ENCODE measurements at places on chromosomes 5 and 9.

GRCh38 chr5:113742176-113742575 is 228.7 kb downstream of the YTHDC2 start:
- no peak for DNase-seq

DNA sequence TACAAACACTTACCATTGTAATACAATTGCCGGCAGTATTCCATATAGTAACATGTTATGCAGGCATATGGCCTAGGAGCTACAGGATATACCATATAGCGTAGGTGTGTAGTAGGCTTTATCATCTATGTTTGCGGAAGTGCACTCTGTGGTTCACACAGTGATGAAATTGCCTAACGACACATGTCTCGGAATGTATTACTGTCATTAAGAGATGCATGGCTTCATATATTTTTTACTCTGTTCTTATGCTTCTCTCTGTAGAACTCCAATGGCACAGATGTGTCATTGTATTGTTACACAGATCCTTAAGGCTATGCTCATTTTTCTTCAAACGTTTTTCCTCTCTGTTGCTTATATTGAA is 19.2 kb upstream of the ANKRD18A start:
- DNase-seq, result no peak

GRCh38 chr5:173925449-173926071 is 37.4 kb downstream of the CPEB4 start:
- DNase-seq, result peak; percentile 21

GRCh38 chr9:84513979-84514378 is 155.6 kb upstream of the NTRK2 start:
- DNase-seq, result no peak

DNA sequence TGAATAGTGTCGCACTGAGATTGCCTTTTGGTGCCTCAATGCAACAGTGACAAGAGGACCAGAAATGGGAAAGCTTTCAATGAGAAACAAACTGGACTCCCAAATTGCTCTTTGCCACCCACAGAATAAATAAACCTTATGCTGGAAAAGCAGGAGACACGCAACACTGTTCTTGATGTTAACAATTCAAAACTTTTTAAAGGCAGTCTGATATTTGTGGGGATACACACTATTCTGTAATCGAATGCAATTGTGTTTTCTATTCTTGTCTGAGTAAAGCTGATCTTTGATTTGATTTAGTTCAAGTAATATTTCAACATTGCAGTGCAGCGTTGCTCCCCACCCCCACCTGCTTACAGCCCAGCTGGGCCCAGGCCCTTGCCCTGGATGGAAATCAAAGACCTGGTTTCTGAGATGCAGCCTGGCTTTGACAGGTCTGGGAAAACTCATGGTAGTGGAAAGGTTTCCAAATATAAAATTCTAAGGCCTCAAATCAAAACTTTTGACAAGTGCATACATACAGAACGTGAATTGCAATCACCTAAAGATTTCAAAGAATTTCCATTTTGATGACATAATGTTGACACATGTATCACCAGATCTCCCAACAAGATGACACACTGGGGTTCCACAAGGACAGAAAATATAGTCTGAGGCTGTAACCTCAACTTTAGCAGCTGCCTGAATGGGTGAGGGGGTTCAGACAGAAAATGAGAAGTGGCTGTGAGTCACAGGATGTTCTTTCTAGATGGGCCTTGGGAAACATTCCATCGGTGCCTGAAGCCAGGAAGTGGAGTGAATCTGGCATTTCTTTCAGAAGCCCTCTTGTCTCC is 55.1 kb downstream of the ABCA1 start:
- DNase-seq, result no peak

DNA sequence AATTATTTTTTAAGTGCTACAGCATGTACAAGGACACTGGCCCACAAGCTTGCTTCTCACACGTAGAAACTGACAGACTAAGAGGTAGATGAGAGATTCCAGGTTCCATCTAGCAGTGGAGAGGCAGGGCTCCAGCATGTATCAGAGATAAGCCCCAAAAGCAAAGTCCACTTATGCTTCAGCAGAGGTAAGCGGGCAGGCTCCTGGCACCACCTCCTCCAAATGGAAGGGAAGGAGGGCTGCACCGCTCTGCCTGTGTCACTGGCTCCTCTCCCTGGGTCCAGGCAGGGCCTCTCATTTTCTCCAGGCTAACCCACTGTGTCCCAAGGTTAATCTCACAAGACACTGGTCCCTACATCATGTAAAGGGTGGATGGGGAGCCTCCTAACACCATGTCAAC is 15.9 kb downstream of the GRHPR start:
- no peak for DNase-seq

GRCh38 chr5:108503986-108504385 is 122.1 kb upstream of the FBXL17 start:
- DNase-seq, result no peak

DNA sequence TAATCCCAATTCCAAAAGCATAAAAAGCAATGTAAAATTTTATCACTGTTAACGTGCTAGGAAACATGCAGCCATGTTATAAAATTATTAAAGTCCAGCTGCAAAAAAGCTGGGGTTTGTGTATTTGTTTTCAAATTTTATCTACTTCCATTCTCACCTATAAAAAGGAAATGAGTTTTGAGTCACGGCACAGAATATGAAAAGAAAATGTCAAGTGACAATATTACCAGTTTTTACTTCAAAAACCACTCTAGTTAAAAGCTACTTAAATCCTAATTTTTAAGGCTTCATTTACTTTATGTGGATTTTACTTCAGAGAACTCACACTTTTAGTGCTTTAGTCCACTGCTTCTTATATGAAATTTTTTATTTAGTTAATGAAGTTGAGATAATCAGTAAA is 72.7 kb upstream of the IFNE start:
- no peak for DNase-seq

DNA sequence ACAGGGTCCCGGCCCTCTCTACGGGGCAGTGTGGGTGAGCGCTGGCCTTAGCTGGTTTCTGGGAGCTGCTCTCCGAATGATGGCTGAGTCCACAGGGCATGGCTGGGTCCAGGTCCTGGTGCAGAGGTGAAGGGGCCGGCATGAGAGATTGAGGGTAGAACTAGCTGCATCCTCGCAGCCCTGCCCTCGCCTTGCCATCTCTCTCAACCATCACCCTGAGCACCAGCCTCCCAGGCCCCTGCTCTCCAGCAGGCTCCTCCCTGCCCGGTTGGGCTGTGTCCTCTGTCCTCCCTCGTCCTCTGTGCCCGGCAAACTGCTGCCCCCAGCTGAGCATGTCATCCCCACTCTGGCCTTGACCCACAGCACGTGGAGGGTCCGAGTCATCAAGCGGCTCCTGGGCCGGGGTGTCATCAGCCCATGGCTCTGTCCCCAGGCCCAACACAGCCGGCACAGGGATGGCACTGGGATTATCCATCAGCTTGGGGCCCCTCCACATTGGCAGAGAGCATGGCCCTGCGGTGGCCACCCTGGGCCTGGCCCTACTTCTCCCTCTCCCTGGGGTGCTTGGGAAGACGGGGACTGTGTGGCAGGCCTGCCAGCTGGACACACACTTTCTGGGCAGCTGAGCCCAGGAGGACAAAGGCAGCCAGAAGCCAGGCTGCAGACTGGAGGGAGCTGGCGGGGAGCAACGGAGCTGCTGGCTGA is 8.4 kb downstream of the FLT4 start:
- DNase-seq, result no peak

GRCh38 chr9:124769549-124770358 is 1.4 kb downstream of the NR6A1 start:
- no peak for DNase-seq

GRCh38 chr9:95115104-95115503 is 202.4 kb downstream of the FANCC start:
- no peak for DNase-seq

DNA sequence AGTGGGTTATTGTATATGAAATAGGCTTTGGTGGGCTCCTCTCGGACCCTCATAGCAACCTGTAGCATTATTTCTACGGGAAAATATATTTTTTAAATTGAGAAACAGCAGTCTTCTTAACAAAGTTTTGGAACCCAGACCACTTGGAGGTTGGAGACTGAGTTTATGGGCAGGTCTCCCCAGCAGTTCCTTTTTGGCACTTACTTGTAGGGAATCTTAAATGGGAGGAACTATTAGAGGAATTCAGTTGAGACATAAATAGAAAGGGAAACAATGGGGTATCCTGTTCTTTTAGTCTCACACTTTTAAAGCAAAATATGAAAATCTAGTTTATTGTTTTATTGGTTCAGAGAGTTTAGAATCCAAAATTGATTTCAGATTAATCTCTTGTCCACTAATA is 111.5 kb downstream of the TRIO start:
- no peak for DNase-seq

- no peak for DNase-seq
These were observed 6.7 kb downstream of the DDX31 start for GRCh38 chr9:132663117-132663516.

- DNase-seq, result no peak
These were observed 3.4 kb downstream of the CEMIP2 start for GRCh38 chr9:71764891-71765290.

GRCh38 chr5:169029661-169030274 is 271.2 kb downstream of the SLIT3 start:
- DNase-seq, result no peak

DNA sequence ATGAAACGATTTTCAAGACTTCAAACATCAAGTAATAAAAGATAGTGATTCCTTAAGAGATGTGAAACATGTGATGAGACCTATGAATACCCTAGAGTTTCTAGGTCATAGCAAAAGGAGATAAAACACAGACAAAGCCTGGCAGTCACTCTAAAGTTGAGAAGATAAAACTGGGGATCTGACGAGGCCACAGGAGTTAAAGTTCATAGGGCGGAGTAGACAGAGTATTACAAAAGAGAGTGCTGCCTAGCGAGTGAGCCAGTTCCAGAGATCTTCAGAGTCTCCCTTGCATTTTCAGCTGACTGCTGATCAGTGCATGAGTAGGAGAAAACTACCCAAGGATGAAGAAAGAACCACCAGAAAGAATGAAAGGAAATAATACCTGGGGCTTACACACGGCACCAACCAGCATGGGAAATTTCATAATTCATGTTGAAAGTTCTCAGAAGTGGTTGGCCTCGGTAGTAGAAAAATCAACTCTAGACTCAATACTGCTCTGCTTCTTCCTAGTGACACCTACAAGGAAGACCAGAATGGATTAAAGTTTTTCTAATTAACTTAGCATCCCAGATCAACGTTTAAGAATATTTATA is 30.4 kb downstream of the FBXO4 start:
- DNase-seq, result no peak

DNA sequence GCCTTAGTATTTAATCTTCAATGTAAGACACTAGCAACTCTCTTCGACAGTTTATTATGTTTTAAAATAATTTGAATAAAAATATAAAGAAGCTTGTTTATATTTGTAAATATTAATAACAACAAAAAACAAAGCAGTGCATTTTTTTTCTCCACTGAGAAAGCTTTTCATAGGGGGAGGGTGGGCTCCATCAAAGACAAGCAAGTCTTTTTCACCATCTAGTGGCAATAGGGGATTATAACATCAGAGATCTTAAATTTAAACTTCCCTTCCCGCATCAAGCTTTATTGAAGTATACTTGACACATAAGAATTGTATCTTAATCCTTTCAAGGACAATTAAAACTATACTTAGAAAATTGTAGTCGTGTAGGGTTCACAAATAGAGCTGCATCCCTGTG is 9.3 kb upstream of the OR13F1 start:
- DNase-seq, result no peak

GRCh38 chr9:5263351-5264218 is 32.4 kb downstream of the INSL4 start:
- peak; percentile 27 for DNase-seq

Measured in CD8-positive, alpha-beta T cell (primary cell).